Stimulated activated CD4-positive, alpha-beta T cell treated with anti-CD3 and anti-CD28 coated beads, Interleukin-12 subunit alpha, Interleukin-12 subunit beta, amount 100 ng/mL, for 48 hours (primary cell): ENCODE measurements at places on chromosomes 3 and 15.
A peak's percentile ranks its signal among the peaks of the same experiment; 100 is the strongest.

DNA sequence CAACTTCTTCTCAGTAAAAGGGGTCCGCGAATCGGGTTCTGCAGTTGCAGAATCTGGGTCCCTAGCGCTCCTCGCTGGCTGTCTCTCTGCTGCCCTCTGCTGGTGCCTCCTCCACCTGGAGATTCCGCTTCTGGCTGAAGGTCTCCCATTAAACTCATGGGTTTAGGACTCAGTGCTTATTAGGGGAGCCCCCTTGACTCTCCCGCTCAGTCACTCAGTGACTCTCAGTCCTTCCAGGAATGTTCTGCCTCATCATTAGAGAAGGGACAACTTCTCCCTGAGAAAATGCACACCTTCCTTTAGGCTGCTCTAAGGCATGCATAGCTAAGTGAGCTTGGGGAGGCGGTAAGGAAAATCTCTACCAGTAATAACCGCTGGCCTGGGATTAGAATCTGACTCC, 7.1 kb downstream of the CPN2 start:
- DNase-seq: peak; percentile 82

GRCh38 chr15:66655511-66655910, 46.5 kb upstream of the SMAD6 start:
- no peak for DNase-seq

DNA sequence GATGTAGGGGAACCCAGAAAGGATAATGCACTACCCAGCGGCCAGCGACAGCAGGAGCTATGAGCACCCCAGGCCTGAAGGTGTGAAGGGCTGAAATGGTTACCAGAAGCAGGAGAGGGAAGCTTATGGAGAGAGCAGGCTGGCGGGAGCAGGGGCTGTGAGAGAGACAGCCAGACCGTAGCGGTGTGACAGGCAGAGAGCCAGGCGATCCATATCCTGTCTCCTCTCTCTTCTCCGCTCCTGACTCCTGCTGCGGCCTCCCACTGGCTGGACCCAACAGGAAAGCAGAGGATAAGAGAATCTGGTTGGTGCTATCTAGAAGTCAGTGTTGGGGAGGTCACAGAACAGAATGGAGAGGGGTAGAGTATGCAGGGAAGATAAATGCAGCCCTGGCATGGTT, 49.9 kb downstream of the BTD start:
- no peak for DNase-seq

DNA sequence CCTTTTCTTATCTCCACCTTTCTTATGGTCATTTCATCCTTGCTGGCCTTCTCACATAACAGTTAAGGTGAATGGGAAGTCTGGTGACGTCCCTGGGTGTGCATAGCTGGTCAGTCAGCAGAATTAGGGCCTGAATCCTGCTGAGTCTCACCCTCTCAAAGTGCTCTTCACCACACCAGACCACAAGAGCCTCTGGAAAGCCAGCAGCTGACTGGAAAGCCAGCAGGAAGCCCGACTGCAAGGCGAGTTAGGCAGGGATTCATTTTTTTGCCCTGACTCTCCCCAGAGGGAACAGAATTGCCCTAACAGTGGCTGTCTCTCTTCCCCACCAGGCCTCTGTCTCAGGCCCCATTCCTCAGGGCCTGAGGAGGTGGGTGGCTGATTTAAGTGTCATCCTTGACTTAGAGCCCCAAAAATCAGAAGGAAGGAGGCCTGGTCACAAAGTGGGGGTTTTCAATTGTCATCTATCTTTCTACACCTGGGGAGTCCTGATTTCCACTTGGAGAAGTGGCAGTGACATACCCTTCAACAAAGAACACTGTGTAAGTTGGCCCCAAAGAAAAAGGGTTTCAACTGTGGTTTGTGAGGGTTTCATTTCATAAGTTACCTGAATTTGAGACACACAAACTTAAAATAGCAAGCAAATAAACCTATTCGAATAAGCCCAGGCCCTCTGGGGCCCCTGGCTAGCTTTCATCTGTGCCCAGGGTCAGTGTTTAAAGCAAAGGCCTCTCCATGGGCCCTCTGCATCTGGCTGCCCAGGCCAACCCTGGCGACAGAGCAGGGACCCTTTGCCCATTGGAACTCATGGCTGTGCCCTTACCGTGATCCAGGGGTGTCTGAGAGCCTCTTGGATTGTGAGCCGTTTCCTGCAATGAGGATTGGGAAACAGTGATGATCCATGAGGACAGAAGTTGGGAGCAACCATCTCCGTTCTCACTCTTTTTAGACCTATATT, 90.5 kb upstream of the HERC1 start:
- no peak for DNase-seq

DNA sequence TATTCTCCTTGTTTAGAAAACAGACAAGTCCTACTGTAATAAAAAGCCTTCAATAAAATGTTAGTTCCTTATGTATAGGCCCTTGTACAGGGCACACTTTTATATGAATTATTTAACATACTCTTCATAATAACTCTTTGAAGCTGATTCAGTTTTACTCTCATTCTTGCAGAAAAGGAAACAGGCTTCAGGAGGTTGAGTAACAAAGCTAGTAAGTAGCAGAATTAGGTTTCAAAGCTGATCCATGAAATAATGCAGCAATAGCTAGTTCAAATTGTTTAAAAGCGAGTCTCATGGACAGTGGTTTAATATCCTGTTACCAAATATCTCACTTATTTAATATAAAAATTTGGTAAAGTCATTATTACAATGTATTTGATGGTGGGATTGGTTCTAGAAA, 25.0 kb downstream of the TCF12 start:
- DNase-seq: no peak
